Effector CD8-positive, alpha-beta T cell (primary cell): ENCODE measurements at places on chromosomes 2 and 18.

DNA sequence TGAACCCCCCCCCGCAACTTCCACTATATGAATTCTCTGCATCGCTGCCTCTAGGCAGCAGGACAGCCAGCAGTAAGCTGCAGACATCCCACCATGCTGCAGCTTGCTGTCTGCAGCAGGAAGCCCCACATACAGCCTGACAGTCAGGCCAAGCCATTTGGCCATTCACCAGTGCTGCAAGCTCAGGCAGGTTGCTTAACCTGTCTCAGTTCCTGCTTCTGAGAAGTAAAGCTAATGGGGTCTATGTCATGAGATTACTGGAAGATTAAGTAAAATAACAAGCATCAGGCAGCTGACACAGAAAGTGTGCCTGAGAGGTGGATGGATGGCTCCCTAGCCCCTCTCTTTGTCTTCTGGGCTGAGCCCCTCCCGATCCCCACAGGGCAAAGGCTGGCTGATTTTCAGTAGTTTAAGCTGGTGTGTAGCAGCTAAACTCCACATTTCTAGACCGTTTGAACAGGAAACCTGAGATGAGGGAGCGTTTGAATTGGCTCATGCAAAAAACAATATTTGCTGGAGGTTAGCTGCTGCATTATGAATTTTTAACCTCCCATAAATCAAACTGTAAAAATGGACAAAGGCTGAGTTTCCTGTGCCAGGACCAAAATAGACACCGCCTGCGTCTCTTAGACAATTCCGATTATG lies 193.8 kb upstream of the ARL4C start:
- no peak for DNase-seq

DNA sequence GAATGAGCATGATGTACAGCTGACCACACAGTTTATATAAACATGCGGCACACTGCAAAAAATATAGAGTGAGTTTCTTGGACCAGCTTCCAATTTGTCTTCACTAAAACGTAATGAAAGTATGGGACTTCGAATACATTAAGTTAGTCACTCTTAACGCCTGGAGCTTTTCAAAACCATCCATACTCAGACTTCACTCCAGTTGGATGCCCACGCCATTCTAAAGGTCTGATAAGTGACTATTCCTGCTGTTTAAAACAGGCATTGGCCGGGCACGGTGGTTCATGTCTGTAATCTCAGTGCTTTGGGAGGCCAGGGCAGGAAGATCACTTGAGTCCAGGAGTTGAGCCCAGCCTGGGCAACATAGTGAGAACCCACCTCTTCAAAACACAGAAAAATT lies 84.6 kb downstream of the MYL12B start:
- no peak for DNase-seq

- no peak for DNase-seq
Measured at GRCh38 chr2:170845343-170845742, 28.7 kb downstream of the GAD1 start.

- no peak for DNase-seq
Measured at GRCh38 chr2:137893145-137893544, 71.1 kb upstream of the HNMT start.

DNA sequence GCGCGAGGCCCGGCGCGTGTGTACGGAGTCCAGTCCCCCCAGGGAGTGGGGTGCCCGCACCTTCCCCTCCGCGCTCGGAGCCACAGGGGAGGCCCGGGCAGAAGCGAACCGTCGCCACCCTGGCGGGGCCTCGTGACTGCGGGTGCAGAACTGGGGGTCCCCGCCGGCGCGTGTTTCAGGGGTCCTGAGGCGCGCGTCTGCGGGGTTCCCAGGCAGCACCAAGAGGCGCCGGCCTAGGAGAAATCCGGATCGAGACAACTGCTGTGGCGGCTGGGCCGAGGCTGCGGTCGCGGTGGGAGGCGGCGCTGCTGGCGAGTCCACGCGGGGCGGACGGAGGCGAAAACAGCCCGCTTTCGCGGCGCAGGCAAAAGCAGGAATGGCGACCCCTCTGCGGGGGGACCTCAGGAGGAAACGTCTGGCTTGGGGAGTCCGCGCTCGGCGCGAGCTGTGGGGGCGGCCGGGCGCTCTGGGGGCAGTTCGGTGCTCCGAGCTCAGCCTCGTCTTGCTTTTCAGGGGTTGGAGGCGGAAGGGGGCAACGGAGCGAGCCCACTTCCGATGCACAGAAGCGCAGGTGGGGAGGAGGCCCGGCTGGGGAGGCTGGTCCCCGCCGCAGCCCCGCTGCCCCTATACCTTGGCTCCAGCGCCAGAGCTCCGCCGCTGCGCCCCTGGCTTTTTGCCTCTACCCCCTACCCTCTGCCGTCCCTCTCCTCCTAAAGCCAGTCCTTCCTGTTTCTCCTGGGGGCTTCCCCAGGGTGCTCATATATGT lies 81.5 kb upstream of the LDLRAD4 start:
- peak; percentile 33 for DNase-seq

DNA sequence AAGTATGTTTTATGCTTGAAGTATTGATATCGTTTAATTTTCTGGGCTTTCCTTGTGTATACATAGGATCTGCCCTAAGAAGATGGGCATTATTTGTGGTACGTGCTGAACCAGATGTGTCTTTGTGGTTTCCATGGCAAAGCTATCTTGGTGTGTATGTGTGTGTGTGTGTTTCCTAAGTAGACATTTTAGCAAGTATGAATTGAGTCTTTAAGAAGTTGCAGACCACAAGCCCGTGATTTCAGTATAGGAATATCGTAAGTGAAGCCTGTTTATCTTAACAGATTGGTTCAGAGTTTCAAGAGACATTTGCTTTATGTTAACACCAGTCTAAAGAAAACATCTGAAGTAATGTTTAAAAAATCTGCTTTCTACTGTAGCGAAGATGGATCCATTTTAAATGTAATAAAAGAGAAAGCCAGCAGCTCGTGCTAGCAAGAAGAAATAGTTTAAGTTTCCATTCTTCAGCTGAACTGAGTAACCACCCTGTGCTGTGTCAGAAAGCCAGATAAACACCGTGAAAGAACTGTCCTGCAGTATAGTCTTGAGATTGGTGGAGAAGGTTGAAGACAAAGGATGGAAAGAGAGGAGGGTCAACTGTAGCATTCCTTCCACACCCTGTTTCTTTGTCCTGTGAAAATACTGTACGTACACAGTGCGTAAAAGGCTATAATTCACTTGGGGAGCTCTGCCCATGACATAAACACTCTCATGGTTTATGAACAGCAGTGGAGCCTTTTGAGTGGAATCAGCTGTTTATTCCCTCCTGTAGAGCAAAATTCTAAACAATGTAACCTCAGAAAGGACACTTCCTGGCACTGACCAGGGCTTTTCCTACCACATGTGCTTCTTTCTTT lies 91.9 kb upstream of the FOSL2 start:
- DNase-seq = no peak

- no peak for DNase-seq
Measured at GRCh38 chr2:39725401-39725800, 53.7 kb downstream of the THUMPD2 start.

GRCh38 chr18:8779251-8779650 lies 73.9 kb downstream of the MTCL1 start:
- no peak for DNase-seq

- DNase-seq = no peak
Measured at GRCh38 chr18:74068296-74068695, 79.3 kb downstream of the FBXO15 start.

DNA sequence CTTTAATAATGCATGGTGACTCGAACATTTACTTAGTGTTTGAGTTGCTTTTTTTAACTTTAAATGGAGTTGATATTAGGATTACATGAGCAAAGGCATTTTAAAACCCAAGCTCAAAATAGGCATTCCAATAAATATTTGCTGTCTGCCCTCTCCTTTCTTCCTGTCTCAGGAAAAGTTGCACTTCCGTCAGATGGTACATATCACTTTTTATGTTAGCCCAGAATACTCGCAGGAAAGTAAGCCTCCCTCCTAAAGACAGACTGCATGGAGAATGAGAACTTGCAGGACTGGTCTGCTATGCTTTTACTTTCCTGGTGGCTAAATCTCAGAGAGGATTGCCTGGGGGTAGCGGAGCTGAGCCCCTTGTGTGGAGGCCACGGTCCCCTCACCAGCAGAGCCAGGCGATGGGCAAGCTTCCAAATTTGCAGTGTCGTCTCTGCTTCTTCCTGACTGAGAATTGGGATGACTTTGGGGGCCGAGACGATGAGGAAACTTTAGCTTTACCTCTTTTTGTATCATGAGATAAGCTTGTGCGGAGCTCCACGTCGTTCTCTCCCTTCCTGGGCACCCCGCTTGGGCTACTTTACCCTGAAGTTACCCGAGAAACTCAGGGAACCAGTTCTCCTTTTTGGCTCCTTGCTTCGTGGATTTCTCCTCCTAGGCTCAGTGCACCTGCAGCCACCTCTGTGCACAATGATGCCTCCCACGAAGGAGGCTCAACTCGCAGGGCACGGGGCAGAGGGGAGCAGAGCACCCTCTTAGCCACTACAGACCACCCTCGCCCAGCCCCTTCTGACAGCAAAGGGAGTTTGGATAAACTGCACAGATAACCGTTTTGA lies 223.3 kb downstream of the SH3RF3 start:
- DNase-seq = no peak

GRCh38 chr18:50775207-50775606 lies 44.6 kb downstream of the MRO start:
- DNase-seq = no peak

GRCh38 chr2:166240387-166241313 lies 112.8 kb upstream of the SCN1A start:
- DNase-seq = no peak

DNA sequence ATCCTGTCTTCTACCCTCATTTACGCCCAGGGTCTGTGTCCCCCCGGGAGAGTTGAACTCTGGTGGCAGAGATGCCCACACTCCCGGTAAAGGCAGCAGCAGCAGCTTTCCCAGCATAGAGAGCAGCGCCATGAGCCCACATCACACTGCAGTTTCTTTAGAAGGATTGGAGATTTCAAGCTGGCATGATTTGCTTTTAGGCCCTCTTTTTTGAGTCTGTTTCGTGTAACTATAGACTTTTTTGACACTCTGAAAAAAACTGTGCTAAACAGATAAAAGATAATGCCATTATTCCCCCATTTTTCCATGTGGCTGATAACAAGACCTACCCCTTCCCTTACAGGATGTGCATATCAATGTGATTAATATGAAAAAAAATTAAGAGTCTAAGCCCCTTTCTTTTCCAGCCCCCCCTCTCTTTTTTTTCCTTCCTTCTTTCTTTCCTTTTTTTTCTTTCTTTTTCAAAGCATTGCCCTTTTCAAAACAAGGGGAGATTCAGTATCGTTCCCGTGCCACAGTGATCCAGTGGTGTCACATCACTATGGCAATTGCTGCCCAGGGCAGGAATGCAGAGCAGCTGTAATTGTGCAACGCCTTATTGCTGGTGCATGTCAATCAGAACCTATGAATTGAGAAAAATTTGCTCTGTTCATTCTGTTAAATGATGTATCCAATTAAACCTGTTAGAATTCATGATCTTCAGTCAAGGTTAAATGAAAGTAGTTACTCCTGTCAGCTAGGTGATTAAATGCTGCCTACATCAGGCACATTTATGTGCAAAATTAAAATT lies 104.5 kb downstream of the CDCA7 start:
- no peak for DNase-seq

DNA sequence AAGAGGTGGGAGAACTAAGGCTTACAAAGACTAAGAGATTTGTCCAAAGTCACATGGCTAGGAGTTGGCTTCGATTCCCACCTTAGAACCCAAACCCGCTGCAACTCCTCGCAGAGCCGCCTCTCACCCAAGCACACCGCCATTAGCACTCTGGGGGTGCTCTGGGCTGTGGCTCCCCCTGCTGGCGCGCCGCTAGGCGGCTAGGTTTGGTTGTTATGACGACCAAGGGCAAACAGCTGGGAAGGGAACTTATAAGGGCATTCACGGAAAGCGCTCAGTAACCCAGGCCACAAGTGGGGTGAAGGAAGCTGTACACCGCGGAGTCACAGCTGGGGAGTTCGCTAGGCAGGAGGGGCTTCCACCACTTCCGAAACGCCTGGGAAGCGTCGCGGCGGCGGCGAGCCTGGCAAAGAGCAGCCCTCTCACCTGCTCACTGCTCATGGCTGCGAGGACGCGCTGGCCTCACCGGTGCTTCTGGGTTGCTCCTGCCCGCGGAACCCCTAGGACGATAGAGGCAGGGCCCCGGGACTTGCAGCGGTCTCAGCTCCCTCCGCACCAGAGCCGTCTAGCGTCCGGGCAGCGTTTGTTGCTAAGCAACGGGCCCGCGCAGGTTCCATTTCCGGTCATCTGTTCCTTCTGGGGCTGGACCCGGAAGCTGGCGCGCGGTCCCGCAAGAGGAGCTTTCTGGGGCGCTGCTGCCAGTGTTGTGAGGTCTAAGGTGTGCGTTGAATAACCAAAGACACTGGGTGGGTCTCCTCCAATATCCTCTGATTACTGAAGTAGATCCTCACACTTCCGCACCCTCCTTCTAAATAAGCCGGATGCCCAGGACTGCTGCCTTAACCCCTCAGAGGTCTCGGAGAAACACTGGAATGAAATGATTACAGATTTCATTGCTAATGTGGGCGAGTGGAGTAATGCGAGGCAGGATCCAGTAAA lies at the start of gene DNAH7:
Gene DNAH7, minus strand, starts transcription at position 567 of the 939 bp plus-strand sequence. Its CDS starts 126 bp downstream, at position 441.
- DNase-seq = peak; percentile 86

- DNase-seq = no peak
Measured at GRCh38 chr2:40094451-40094850, 315.4 kb upstream of the THUMPD2 start.

GRCh38 chr2:196590286-196590685 lies 49.2 kb upstream of the CCDC150 start:
- no peak for DNase-seq

DNA sequence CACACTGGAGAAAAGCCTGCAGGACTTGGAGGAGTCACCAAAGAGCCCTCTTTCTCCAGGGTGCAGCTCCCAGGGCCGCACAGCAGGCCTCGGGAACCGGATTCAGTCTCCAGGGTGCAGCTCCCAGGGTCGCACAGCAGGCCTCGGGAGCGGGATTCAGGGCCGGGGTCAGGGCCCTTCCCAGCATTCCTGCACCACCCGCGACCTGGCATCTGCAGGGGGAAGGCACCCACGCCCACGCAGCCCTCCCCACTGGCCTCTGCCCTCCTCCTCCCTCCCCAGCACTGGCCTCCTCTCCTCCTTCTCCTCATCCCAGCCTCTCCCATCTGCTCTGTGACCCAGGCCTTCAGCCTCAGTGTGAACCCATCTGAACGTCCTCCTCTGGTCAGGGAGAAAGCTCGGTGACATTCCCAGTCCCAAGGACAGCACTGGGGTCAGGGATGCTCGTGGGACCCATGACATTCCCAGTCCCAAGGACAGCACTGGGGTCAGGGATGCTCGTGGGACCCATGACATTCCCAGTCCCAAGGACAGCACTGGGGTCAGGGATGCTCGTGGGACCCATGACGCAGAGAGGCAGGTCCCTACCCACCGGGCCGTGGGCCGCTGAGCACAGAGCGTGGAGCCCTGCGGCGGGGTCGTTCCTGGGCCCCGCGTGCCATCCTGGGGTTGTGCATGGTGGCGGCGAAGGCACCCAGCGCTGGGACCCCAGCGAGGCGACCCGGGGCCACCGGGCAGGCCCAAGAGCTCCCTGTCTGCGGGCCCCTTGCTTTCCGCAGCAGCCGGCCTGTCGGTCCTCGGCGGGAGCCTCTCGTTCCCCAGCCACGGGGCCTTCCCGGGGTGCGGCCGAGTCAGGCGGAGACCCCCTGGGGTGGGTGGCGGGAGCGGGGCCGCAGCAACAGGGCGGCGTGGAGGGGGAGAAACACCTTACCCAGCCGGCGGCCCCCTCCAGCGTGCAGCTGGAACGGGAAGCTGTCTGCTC lies 550.2 kb upstream of the SALL3 start:
- DNase-seq = no peak
